ENCODE measurements at places on chromosomes 5 and 9.

DNA sequence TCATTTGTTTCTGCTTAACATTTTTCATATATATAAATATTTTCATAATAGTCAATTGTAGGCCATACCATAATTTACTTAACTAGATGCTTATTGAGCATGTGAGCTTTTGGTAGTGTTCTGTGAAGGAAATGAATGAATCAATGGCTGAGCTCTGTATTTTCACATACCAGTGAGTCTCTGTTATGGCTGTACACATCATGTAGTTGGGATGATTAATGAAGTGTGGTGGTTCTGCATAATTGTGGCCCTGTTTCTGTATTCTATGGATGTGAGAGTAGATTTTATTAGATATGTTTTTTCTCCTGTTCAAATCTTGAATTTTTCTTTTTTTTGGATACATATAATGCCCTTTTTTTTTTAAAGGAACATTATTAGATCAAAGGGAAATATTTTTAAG lies 56.2 kb downstream of the CTNNA1 start:
- DNase-seq, result no peak

DNA sequence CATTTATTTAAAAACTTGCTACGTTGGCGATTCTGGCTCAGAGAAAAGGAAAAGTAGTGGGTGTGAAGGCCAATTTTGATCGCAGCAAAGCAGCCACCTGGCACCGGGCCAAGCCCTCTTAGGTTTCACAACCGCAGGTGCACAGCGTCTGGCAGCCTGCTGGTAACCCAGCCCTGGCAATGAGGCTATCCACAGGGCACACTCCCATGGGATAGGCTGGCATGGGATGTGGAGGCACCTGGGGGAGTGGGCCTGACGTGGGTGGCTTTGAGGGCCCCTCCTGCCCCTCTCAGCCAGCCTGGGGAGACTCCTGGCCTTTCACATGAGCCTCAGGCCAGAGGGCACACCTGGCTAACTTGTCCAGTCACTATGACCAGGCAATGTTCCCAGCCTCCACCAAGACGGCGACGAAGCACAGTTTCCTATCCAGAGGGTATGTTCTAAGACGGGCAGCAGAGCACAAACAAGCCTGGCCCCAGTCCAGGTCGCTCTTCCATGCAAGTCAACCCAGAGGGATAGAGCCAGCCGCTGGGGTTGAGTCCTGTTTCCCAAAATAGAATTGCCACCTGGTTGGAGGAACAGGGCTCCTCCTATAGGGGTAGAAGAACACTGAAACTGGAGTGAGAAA lies 19.0 kb downstream of the CMBL start:
- no peak for DNase-seq

- DNase-seq, result no peak
Measured at GRCh38 chr9:121634329-121635261, 16.8 kb upstream of the DAB2IP start.

DNA sequence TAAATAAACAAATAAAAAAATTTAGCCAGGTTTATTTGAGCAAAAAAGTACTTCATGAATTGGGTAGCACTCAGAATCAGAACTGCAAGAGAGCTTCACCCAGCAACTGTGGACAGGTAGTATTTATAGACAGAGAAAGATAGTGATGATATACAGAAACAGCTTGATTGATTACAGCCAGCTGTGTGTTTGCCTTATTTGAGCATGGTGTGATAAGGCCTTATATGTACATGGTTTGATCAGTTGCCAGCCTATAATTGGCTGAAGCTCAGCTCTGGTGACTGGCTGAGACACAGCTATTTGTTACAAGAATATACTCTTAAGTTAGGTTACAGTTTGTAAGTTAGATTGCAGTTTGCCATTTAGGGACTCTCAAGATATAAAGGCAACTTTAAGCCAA lies 34.3 kb upstream of the ARL15 start:
- DNase-seq, result no peak

GRCh38 chr9:93038918-93039317 lies 19.6 kb upstream of the SUSD3 start:
- no peak for DNase-seq

- DNase-seq, result no peak
Measured at GRCh38 chr9:34384368-34385165, 7.9 kb upstream of the MYORG start.
